Tibial nerve (tissue), 4 donors: ENCODE measurements at places on chromosomes 1 and 21.

DNA sequence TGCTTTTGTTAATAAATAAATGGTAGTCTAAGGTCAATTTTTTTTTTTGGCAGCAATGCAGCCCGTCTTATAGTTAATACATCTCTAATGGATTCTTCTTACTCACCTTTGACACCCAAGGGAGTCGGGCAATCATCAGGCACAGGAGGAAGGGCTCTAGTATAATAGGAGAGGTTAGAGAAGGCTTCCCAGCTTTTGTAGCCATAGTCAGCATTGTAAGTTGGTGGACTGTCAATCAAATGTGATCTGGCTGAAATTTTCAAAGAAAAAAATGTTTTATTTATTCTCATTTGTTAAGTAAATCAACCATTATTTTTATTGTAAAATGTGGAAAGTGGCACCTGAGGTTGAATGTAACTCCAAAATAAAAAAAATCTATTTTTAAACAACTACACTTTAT is 2.1 kb downstream of the PTGS2 start:
- no peaks in the 10 kb centered on the region for H3K36me3 ChIP-seq
- DNase-seq: no peak
- no peak overlapping the region for H3K4me3 ChIP-seq
- H3K27ac ChIP-seq: no peak overlapping the region

DNA sequence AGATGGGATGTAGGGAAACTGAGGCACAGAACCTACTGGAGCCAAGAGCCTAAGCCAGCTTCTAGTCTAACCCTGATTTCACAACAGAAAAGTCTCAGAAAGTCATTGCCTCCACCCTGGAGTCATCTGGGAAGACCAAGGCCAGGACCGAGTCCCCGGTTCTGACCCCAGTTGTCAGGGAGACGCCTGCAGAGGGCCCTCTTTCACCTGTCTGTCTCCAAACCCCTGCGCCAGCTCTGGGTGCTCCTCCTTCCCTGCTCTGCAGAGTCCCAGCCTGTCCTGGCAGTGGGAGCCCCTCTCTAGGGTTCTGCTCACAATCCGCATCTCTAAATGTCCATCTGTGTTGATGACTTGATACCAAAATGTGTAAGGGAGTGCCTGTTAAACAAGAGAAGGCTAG is 149.7 kb downstream of the PGBD5 start:
- no peak overlapping the region for H3K27ac ChIP-seq
- no peak overlapping the region for H3K4me3 ChIP-seq
- no peaks in the 10 kb centered on the region for H3K4me1 ChIP-seq
- no peaks in the 10 kb centered on the region for H3K36me3 ChIP-seq

- no peak overlapping the region for H3K4me3 ChIP-seq
- peaks cover 6% of the 10 kb centered on the region for H3K4me1 ChIP-seq
- no peaks in the 10 kb centered on the region for H3K36me3 ChIP-seq
- no peaks in the 10 kb centered on the region for H3K27me3 ChIP-seq
- DNase-seq: peak; percentile 68
These were observed 40.4 kb downstream of the KIAA0040 start for GRCh38 chr1:175152006-175152652.

GRCh38 chr1:1187938-1188337 is 14.3 kb downstream of the TTLL10 start:
- H3K4me3 ChIP-seq: no peak overlapping the region
- H3K27me3 ChIP-seq: peaks cover 8% of the 10 kb centered on the region
- H3K4me1 ChIP-seq: no peaks in the 10 kb centered on the region
- no peak overlapping the region for H3K27ac ChIP-seq
- H3K36me3 ChIP-seq: no peaks in the 10 kb centered on the region

DNA sequence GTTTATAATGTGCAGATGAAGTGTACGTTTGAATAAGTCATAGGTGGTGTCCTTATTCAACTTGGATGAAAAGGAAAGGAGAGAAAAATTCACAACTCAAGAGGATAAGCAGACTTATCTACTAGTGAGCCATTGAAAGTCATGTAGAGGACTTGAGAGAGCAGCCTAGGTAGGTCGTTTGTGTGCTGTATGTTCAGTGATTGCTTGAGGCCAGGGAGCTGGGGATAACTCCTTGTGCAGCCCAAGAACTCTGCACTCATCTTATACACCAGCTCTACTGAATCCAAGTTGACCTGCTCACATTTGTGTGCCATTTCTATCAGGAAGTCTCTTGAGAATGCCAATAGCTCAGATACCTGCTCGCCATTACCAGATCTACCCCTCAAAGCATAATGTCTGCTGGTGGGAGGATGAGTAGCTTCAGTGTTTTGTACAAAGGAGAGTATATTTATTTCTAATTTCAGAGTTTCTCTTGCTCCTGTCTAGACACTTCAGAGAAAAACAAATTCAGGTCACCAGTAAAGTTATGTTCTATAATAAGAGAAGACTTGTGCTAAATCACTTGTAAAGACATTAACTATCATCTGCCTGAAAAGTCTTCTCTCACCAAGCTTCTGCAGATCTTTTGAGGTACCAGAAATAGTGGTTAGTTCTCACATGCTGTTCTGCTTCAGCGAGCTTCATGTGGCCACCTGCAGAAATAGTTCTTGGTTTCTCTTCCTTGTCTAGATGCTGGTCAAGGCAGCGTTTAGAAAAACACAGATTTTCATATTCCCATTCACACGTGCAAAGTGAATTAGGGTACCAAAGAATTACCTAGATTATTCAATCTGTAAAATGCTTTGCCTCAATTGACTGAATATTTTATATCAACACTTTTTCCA is 10.8 kb downstream of the S1PR1 start:
- H3K4me3 ChIP-seq: no peak overlapping the region
- no peaks in the 10 kb centered on the region for H3K36me3 ChIP-seq
- no peaks in the 10 kb centered on the region for H3K4me1 ChIP-seq
- no peak overlapping the region for H3K27ac ChIP-seq
